RPMI8226 (cell line): ENCODE measurements at places on chromosomes 7 and 10.

DNA sequence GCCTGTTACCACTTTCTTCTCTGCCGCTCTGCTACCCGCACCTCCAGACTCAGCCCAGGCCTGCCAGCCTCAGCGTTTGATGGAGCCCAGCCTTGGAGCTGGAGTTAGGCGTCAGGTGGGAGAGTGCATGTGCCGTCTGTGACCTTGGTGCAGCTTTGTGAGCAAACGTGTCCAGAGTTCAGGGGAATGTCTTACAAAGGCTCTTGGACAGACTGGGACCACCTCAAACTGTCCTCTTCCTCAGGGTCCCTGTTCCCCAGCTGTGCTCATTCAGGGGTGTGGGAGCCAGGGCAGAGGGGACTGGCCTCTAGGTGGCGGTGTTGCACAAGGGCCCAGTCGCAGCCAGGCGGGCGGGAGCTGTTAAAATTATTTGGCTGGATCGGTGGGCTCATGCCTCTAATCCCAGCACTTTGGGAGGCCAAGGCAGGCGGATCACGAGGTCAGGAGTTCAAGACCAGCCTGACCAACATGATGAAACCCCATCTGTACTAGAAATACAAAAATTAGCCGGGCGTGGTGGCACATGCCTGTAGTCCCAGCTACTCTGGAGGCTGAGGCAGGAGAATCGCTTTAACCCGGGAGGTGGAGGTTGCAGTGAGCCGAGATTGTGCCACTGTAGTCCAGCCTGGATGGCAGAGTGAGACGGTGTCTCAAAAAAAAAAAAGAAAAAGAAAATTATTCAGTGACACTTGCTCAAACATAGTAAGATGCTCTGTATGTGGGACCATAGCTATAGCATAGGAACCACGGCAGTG, 89.2 kb downstream of the ADCY1 start:
- DNase-seq: peak; percentile 35

DNA sequence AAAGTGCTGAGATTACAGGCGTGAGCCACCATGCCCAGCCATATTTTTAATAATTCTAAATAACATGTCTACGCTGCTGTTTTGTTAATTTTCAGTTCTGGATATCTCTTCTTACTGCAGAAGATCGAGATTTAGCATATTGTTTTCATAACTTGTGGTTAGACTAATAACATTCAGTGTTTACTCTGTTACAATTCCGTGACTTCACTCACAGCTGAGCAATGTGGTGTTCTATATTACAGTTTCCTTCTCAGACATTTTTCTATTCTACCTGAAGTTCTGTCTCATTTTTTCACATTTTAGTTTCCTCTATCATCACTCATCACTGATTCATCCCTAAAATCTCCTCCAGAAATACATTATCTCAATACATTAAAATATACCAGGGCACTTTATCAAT, 10.9 kb downstream of the RNF32 start:
- no peak for DNase-seq

DNA sequence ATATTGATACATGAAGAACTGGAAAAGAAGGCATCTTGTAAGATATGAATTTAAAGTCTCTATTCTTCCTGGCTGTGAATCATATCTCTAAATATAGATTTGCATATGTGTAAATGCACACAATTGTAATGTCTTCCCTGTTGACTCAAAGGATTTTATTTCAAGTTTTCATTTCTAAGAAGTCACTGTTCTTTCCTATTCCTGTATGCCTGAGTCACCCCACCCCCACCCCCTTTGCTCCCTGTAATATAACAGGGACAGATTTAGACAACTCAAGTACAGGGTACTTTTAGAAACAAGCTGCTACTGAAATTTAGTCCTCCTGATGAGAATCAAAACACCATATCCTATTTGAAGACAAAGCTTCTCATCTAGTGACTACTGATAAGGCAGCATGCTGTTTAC, 43.0 kb upstream of the HECTD2 start:
- no peak for DNase-seq

GRCh38 chr10:84368828-84369227, 40.4 kb downstream of the CCSER2 start:
- DNase-seq: no peak

GRCh38 chr7:128166603-128167041, 74.5 kb upstream of the LEP start:
- no peak for DNase-seq

- DNase-seq: no peak
Measured at GRCh38 chr10:47406870-47407691, 23.0 kb upstream of the ZNF488 start.
